ENCODE measurements at places on chromosomes 1 and 21.

- no peak for DNase-seq
Observed at GRCh38 chr1:38052750-38053415, 6.3 kb upstream of the POU3F1 start.

DNA sequence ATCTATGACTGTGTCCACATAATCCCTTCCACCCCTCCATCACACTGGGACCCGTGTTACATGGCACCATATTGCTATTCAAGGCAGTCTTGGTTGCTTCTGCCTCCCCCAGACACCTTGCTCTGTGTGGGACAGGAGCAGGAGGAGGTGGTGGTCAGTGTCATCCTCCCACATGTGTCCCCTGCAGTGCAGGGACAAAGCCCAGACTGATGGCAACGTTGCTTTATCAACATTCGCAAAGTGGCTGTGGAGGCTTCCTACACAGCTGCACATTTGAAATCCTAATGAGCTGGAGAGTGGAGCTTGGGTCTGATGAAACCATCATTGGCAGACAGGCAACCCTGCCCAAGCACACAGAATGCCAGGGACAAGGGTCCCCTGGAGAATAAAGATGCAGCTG is 26.2 kb downstream of the TRIM67 start:
- DNase-seq = no peak

DNA sequence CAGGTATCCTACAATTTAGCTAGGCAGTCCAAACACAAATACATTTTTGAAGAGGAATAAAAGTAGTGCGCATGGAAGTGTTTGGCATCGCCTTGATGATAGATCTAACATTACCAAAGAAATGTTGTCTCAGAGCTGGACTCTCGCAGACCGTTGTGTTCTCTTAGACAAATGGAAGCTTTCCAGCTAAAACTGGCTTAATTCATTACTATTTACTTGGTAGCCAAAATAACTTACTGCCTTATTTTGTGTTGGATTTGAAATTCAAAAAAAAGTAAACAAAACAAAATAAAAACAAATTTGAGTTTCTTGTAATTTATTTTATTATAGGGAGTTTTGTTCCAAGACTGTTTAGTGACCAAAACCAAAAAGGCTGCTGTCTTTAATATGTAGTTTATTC is 51.6 kb downstream of the PDE4B start:
- DNase-seq = no peak

GRCh38 chr1:23035823-23036452 is 16.7 kb downstream of the KDM1A start:
- peak; percentile 4 for DNase-seq

DNA sequence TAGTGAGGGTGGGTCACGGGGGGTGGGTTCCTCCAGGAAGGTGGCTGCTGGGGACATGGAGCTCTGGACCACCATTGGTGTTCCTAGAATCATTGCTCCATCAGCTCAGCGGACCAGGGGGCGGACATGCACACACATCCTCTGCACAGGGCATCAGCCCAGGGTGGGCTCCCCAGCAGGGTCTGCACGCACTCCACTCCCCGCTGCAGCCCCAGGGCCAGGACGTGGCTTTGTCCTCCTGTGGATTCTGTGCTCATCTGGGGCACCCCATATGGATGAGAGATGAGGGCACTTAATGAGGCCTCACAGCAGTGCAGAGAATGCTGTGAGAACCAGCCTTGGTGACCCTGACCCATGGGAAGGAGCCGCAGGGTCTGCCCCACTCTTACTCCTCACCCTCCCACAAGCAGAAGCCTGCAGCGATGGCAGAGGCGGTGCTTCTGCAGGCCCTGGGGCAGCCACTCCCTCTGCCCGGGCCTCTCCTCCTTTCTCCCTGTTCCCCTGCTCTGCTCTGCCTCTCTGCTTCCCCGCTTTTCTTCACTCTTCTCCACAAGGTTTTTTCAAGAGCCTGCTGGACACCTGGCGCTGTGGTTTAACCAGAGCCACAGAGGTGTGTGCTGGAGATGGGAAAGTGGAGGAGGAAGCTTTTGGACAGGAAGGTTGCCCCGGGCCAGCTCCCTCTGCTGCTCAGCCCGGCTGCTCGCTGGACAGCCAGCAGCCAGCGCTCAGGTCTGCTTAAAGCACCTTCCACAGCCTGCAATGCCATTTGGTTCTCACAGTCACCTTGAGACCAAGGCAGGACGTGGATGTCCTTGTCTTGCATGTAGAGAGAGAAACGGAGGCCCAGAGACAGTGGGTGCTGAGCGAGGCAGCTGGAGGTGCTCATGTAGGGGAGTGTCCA is 26.3 kb upstream of the PCBP3 start:
- no peak for DNase-seq
